Neural progenitor cell (in vitro differentiated cells): ENCODE measurements at places on chromosomes 5 and 9.
A peak's percentile ranks its signal among the peaks of the same experiment; 100 is the strongest.

GRCh38 chr5:116303340-116303739 lies 218.5 kb downstream of the COMMD10 start:
- no peak for DNase-seq

- DNase-seq: no peak
Measured at GRCh38 chr5:151897020-151897552, 27.6 kb downstream of the GLRA1 start.

- no peak for DNase-seq
Measured at GRCh38 chr5:131142970-131143617, 22.0 kb downstream of the HINT1 start.

GRCh38 chr5:143179126-143179740 lies 224.3 kb downstream of the NR3C1 start:
- no peak for DNase-seq

DNA sequence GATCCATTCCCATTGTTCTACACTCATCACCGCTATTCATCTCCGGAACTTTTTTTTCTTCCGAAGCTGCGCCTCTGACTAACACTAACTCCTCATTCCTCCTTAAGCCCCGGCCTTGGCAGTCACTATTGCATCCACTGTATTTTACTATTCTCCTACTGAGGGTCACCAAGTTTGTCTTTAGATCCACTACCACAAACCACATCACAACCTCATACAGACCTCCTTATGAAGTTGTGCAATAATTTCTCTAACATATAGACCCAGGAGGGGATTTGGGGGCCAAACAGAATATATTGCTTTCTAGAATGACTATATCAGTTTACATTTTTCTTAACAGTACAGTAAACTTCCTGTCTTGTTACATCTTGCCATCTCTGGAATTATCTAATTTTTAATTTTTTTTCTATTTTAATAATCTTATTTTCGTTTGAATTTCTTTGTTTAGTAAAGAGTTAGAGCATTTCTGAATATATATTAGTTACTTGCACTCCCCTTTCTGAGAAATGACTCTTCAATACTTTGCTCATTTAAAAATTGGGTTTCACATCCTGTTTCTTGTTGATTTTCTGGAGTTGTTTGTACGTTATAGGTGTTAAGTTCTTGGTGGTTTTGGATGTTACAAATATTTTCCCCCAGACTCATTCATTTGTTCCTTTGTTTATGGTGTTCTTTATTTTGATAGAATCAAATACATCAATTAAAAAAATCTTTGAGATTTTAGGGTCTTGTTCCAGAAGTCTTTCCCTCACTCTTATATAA lies 37.1 kb downstream of the DMRT2 start:
- no peak for DNase-seq

DNA sequence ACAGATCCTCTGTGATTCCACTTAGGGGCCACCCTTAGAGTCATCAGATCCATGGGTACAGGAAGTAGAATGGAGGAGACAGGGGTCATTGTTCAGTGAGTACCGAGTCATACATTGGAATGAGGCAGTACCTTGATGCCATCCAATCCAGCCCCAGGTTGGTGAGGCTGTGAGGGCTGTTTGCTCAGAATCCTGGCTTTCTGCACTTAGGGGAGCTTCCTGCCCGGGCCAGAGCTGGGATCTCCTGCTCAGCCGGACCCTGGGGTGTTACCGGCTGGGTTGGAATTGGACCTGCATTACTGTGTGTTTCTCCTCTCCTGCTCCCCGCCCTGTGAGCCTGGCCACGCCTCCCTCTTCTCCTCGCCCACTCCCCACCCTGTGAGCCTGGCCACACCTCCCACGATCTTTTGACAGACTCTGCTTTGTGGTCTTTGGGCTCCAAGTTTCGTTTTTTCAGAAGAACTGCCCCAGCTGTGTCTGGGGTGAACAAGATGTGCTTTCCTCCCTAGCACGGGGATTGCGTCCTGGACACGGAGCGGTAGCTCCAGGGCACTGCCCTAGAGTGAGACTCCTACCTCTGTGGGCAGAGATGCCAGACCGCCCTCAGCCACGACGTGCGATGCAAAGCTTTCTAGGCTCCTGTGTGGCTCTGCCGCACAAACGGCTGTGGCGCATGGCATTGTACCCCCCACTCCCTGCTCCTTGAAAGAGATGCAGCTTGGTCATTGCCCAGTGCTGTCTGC lies 15.4 kb downstream of the TRAF2 start:
- no peak for DNase-seq

- no peak for DNase-seq
Measured at GRCh38 chr5:158525663-158526062, 574.1 kb downstream of the EBF1 start.

- DNase-seq: no peak
Measured at GRCh38 chr5:82405161-82405560, 127.0 kb upstream of the RPS23 start.

DNA sequence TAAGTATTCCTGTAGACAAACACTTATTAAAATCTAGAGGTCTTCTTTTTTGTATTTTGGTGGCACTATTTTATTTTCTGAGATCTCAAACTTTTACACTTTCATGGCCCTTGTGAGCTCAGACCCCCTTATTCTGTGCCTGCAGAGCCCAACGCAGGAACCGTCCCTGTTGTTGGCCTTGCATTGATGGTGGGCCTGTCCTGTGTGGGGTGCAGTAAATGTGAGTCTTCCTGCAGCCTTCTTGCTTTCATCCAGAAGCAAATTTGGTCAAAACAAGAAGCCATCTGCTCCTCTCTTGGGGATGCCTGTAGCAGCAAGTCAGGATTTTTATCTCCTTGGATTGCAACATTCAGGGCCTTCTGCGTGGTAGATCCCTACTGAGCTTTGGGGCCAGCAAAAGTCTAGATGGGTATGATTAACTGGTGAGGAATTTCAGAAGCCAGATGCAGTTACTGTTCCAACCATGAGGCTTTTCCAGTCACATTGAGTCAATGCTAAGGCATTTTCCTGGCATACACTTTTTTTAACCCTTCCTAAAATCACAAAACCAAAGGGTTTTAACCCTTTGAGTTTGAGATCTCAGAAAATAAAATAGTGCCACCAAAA lies 31.7 kb downstream of the BASP1 start:
- no peak for DNase-seq

DNA sequence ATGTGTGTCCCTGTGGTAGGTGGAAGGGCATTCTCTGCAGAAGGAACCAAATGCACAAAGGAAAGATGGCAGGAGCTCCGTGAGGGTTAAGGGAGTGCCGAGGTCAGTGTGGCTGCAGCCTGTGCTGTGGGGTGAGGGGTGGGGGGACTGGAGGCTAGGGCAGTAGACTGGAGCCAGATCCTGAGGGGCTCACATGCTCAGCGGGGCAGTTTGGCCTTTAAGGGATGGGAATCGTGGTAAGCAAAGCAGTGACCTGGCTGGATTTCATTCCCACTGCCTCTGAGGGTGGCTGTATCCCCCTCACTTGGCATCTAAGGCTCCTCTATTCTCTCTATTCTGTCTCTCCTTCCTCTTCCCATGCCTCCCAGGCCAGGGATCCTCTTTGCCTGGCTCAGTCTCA lies 15.6 kb downstream of the PITX1 start:
- no peak for DNase-seq

GRCh38 chr5:174503461-174504265 lies 220.7 kb upstream of the MSX2 start:
- DNase-seq: no peak

DNA sequence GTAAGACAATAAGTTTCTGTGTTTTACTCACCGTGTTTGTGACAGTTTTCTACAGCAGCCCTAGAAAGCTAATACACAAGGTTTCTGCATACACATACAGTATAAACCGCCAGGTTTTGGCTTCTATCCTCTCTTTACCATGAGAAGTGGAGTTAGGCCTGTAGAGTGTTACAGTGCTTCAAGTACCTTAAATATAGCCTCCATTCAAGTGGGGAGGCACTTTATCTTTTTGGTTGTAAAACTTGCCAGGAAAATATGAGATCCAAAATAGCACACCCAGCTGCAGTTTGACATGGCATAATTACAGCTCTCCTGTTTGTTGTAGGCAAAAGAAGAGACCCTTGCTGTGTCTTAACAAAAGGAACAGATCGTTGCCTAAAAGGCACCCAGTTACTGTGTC lies 90.3 kb upstream of the PTPN3 start:
- DNase-seq: no peak

GRCh38 chr9:29793970-29794369 lies 2220.7 kb upstream of the C9orf72 start:
- DNase-seq: no peak

DNA sequence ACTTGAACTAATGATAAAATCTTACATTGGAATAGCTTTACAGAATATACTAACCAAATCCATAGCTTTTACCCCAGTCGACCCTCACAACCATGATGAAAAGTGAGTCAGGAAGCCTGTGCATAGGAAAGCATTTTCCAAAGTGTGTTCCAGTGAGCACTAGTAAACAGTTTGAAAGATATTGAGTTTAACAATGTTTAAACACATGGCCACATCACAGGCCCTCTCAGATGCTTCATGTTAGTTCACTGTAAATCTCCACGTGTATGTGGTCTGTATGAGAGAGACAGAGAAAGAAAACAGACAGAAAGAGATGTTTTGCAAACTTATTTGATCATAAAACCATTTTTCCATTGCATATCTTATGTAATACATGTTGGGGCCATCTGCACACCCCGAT lies 27.0 kb downstream of the PRUNE2 start:
- DNase-seq: no peak

DNA sequence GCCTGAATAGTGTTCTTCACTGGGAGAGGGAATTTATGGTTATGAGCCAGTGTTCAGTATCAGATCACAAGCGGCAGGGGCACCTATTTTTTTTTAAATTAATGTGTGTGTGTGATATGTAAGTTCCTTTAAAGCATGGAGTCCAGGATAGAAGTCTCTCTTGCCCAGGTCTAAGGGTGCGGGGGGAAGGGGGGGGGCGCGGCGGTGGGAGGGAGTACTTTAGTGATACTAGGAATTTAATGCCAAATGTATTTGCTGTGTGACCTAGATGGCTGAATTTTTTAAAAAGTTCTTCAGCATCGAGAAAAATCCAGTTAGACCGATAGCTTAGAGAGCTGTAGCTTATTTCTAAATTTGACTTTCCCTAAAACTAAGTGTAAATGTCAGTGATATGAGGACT lies 1.5 kb upstream of the FCHO2 start:
- DNase-seq: no peak

DNA sequence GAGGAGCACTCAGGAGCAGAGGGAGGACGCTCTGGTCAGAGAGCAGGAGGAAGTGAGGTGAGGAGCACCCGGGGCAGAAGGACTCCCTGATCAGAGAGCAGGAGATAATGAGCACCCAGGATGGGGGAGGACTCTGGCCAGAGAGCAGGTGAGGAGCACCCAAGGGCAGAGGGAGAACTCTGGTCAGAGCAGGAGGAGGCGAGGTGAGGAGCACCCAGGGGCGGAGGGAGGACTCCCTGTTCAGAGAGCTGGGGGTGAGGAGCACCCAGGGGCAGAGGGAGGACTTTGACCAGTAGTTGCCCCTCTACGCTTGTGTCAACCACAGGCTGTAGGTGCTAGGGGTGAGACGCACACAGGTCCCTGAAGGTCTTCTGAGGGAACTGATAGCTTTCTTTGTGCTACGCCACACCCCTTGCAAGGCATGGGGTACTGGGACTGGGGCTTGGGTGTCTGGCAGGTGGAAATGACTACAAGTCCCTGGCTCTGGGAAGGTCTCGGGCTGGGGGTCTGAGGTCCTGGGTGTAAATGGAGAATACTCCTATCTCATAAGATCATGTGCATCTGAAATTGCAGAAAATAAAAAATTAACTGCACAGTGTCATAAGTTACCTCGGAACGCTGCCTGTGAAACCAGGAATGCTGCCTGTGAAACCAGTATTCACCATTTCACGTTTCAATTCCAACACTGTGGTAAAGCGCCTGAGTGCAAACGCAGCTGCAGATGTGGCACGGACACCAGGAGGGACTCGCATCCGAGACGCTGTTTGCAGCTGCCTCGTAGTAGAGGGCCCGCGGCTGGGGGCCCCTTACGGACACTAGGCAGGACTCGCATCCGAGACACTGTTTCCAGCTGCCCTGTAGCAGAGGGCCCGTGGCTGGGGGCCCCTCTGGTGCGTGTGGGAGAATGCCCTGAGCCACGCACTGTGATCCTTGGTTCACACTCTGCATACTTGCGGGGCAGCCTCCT lies 27.0 kb upstream of the SLC6A3 start:
- no peak for DNase-seq

GRCh38 chr5:6188344-6188743 lies 190.0 kb downstream of the MED10 start:
- DNase-seq: no peak

DNA sequence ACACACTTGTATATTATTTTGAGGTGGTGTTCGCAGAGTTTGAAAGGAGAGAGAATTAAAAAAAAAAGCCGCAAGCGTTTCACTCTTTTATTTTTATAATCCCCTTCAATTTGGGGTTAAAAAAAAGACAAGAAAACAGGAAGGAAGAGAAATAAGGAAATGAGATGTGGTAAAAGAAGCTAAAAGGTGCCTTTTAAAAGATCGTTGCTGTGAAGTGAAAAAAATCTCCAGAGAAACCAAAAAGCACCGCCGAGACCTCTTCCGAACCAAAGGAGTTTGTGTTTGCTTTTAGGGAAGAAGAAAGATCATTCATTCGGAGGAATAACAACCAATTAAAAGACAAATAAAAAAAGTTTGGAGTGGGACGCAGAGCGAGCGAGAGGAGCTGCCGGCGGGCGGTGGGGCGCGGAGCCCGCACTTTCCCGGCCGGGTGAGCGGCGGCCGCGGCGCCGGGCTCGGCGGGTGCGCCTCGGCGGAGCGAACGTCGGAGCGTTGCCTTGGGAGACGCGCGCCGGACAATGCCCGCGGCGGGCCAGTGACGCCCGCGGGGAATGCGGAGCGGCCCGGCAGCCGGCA lies 355 bp downstream of the TLE4 start:
- DNase-seq: no peak

DNA sequence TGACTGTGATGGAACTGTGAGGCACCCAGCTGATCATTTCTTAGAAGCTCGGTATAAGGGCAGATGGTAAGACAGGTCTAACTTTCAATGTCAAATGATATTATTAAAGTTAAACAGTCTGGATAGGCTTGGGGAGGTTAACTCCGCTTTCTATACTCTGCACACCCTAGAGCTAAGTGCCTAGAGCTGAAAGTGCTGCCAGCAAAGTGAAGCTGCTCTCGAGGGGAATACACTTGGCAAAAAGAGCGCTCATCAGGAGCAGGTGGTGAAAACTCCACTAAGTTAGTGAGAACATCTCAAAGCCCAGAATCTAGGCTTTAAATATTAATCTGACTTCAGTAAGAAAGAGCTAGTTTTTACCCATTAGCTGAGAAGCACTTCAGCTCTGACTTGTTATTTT lies 349.6 kb upstream of the SLC30A5 start:
- DNase-seq: no peak

GRCh38 chr5:55172937-55173686 lies at the start of gene CDC20B:
CDC20B (minus strand) TSS chr5:55173177; CDS start chr5:55173000, 177 bp downstream.
- DNase-seq: peak; percentile 96
